NCI-H748 treated with DMSO at 0.1 percent for 48 hours (cell line): ENCODE measurements at places on chromosomes 1 and 21.

- no peak for DNase-seq
Observed at GRCh38 chr1:91919962-91920361, 29.2 kb upstream of the BRDT start.

GRCh38 chr1:86823386-86823785 is 90.5 kb downstream of the SELENOF start:
- DNase-seq: no peak

- no peak for DNase-seq
Observed at GRCh38 chr1:245933431-245934045, 573.5 kb downstream of the SMYD3 start.

DNA sequence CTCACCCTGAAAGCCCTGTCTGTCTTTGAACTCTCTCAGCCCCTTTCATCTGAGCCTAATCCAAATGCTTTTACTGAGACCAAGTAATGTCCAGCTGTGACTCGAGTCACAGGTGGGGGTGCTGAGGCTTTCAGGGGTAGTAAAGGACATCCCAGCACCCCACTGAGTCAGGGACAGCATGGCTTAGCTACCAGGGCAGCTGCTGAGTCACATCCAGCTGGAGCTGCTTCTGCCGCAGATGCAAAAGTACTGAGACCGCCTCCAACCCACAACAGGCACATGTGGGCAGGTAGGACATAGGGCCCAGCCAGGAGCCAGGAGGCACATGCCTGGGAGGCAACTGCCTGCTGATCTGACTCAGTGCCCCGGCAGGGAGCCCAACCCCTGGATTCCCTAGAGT is 6.7 kb upstream of the VSIG8 start:
- DNase-seq: no peak

- no peak for DNase-seq
Observed at GRCh38 chr1:99877568-99877967, 27.4 kb downstream of the AGL start.

GRCh38 chr1:36322786-36323635 is 434 bp downstream of the EVA1B start:
- no peak for DNase-seq

GRCh38 chr1:245019910-245020486 is 134.8 kb upstream of the KIF26B start:
- no peak for DNase-seq
